Activated CD4-positive, alpha-beta memory T cell treated with anti-CD3 and anti-CD28 coated beads, Interleukin-2, amount 10 ng/mL, durations not matched to agents 7 days and 5 days (primary cell): ENCODE measurements at places on chromosomes 5 and 9. TPM values are rescaled to one million over a fixed set of nuclear protein-coding genes. Genes with fewer than 3 reads are reported as not detected.

DNA sequence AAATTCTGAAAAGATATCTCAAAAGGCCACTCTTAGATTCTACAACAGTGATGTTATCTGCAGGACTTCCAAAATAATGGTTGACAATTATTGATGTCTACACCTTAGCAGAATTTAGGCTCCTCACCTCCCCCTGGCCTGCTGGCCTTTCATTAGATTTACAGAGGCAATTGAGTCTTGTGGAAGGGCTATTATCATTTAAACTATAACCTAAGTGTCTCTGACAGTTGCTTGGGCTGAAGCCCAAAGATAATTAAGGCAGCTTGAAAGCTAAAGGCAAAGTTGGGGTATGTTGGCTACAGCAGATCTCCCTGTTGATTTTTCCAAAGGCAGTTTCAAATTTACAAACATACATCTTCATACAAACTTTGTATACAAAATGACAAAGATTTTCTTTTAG, 912.3 kb downstream of the TAF11L14 start:
- DNase-seq, result no peak
- H3K36me3 ChIP-seq, result no peaks in the 10 kb centered on the region
- H3K27ac ChIP-seq, result no peak overlapping the region
- H3K27me3 ChIP-seq, result no peaks in the 10 kb centered on the region

- DNase-seq, result peak; percentile 84
- H3K27ac ChIP-seq, result peak within 1 kb of the TSS; percentile 82
- peaks cover 17% of the 10 kb centered on the region for H3K4me1 ChIP-seq
- H3K36me3 ChIP-seq, result peaks cover 12% of the 10 kb centered on the region
- H3K4me3 ChIP-seq, result peak within 1 kb of the TSS; percentile 90
These were observed at the start of gene PRXL2C for GRCh38 chr9:96655198-96655851. TSS of gene PRXL2C (minus strand) at chr9:96655317. CDS start at chr9:96655281, 36 bp downstream.

- H3K4me3 ChIP-seq, result no peak overlapping the region
- H3K27ac ChIP-seq, result no peak overlapping the region
- peaks cover 2% of the 10 kb centered on the region for H3K4me1 ChIP-seq
- peaks cover 22% of the 10 kb centered on the region for H3K27me3 ChIP-seq
- no peak for DNase-seq
- no peaks in the 10 kb centered on the region for H3K36me3 ChIP-seq
These were observed 15.5 kb upstream of the SOWAHA start for GRCh38 chr5:132797651-132798050.

Gene PFN3
- total RNA-seq, result not detected

DNA sequence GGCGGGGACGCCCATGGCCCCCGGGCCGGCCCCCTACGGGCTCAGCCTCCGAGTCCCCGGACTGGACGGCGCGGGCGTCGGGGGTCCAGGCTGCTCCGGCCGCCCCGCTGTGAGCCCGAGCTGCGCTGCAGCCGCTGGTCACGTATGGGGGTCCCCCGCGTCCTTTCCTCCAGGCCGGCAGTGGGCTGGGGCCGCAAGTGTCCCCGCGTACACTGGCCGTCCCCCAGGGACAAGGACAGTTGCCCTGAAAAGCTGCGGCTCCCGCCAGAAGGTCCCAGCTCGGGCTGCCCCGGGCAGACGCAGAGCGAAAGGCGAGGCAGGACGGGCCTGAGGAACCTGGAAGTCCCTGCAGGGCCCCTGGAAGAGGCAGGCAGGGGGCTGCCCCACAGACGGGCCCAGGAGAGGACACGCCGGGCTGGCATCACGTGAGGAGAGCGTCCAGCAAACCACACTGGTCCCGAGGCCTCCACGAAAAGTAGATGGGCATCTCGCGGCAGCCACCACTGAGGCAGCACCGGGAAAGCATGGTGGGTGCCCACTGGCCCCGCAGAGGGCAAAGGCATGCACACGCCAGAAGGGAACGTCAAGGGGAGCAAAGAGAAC, 3.3 kb upstream of the NKD2 start:
- no peaks in the 10 kb centered on the region for H3K36me3 ChIP-seq
- H3K4me3 ChIP-seq, result no peak overlapping the region
- no peak overlapping the region for H3K27ac ChIP-seq
- no peak for DNase-seq

Gene GRXCR2
- not detected for total RNA-seq

Gene CWC27
- total RNA-seq, result 20.5 TPM

GRCh38 chr9:12884736-12885395, 110.0 kb downstream of the LURAP1L start:
- H3K4me3 ChIP-seq, result no peak overlapping the region
- no peaks in the 10 kb centered on the region for H3K27me3 ChIP-seq
- H3K27ac ChIP-seq, result no peak overlapping the region
- H3K36me3 ChIP-seq, result no peaks in the 10 kb centered on the region
- H3K4me1 ChIP-seq, result no peaks in the 10 kb centered on the region
- no peak for DNase-seq

GRCh38 chr5:1793301-1793740, 6.3 kb downstream of the MRPL36 start:
- no peaks in the 10 kb centered on the region for H3K27me3 ChIP-seq
- H3K27ac ChIP-seq, result peak overlapping the region; percentile 98
- H3K36me3 ChIP-seq, result peaks cover 30% of the 10 kb centered on the region
- H3K4me3 ChIP-seq, result peak overlapping the region; percentile 88

Gene ANKRD20A1
- 3.6 TPM for total RNA-seq

Gene EIF4E1B
- total RNA-seq, result not detected

- peaks cover 10% of the 10 kb centered on the region for H3K36me3 ChIP-seq
- H3K27ac ChIP-seq, result no peak overlapping the region
- DNase-seq, result no peak
- H3K27me3 ChIP-seq, result no peaks in the 10 kb centered on the region
- peaks cover 1% of the 10 kb centered on the region for H3K4me1 ChIP-seq
These were observed 30.6 kb upstream of the SMU1 start for GRCh38 chr9:33106827-33107621.

DNA sequence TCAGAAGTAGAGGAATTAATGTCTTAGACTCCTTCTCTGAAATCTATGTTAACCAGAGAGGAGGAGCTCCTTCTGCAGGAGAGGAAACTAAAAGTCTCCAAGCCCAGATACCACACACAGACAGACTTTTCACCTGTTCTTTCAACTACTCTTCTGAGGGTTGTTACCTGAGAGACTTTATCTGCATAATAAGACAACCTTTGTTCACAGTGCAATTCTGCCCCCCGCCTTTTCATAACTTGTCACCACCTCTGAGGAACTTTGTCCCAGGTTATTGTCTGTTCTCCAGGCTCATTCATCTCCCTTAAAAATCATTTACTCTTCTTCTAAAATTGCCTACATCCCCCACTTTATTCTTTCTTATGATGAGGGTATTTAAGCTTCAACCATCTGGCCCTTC, 9.4 kb upstream of the GALNT10 start:
- H3K27me3 ChIP-seq, result peaks cover 16% of the 10 kb centered on the region
- H3K4me1 ChIP-seq, result peaks cover 21% of the 10 kb centered on the region
- H3K4me3 ChIP-seq, result no peak overlapping the region
- DNase-seq, result no peak
- H3K36me3 ChIP-seq, result no peaks in the 10 kb centered on the region

DNA sequence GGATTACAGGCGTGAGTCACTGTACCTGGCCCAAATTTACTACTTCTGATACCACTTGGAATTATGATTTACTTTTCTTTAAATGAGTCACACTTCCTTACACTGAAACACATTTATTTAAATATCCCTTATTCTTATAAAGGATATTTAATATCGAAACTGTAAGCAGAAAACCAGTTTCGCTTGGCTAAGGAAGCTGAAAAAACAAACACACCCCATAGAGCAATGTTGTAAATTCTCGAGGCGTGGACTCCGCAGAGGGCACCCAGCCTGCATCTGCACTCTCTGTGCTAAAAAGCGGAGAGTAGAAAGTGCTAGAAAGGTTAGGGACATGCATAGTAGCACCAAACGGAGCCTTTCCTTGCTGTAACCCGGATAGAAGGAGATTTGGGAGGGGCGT, 86.5 kb downstream of the HMCN2 start:
- H3K4me1 ChIP-seq, result no peaks in the 10 kb centered on the region
- DNase-seq, result no peak
- no peak overlapping the region for H3K27ac ChIP-seq
- no peaks in the 10 kb centered on the region for H3K36me3 ChIP-seq

Gene PCDHB2
- total RNA-seq, result not detected

DNA sequence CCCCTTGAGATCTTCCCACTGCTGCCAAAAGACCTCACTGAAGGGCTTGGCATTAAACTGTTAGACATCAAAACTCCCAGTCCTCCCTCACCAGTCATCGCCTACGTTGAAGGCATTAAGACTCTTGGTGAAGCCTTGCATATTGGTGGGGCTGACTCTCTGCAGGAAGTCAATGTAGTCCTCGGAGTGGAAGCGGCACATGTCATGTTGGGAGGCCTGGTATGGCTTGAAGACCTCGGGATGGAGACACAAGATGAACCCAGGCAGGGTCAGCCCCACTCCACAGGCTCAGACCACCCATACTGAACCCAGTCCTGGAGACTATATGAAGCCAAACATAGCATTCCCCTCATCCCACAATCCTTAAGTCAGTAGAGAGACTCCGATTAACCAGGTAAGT, 1.9 kb downstream of the HDAC3 start:
- H3K4me1 ChIP-seq, result peaks cover 45% of the 10 kb centered on the region
- peak overlapping the region; percentile 12 for H3K27ac ChIP-seq
- peak overlapping the region; percentile 93 for H3K4me3 ChIP-seq
- no peak for DNase-seq
- no peaks in the 10 kb centered on the region for H3K27me3 ChIP-seq

DNA sequence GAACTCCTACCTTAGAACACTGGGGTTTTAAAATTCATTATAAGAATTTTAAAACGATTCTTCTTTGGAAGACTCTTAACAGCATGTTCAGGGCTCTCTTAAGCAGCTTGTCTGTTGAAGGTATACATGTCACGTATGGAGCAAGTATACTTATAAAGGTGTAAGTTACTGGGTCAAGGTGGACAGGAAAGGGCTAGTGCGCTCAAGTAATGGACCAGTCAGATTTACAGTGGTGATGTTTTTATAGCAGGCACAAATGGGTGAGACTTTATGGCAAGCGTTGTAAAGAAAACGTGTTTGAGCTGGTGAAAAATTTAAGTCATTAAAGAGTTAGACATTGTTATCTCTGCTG, 7.9 kb downstream of the SLC44A1 start:
- peaks cover 5% of the 10 kb centered on the region for H3K4me1 ChIP-seq
- no peaks in the 10 kb centered on the region for H3K36me3 ChIP-seq
- no peak for DNase-seq
- peaks cover 11% of the 10 kb centered on the region for H3K27me3 ChIP-seq

DNA sequence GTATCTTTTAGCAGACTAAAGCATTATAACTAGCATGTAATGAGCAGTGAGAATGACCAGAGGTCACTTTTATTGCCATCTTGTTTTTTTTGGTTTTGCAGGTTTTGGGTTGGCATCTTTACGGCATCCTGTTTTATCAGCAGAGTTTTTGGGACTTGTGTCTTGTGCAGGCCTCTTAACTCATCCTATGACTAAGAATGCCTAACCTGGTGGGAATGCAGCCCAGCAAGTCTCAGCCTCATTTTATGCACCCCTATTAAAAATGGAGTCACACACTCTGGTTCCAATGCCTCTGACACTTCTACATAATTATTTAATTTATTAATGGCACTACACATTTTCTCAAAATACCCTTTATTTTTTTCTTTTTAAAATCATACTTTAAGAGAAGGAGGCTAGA, 726.5 kb upstream of the RIOK2 start:
- H3K27me3 ChIP-seq, result no peaks in the 10 kb centered on the region
- H3K4me3 ChIP-seq, result no peak overlapping the region

DNA sequence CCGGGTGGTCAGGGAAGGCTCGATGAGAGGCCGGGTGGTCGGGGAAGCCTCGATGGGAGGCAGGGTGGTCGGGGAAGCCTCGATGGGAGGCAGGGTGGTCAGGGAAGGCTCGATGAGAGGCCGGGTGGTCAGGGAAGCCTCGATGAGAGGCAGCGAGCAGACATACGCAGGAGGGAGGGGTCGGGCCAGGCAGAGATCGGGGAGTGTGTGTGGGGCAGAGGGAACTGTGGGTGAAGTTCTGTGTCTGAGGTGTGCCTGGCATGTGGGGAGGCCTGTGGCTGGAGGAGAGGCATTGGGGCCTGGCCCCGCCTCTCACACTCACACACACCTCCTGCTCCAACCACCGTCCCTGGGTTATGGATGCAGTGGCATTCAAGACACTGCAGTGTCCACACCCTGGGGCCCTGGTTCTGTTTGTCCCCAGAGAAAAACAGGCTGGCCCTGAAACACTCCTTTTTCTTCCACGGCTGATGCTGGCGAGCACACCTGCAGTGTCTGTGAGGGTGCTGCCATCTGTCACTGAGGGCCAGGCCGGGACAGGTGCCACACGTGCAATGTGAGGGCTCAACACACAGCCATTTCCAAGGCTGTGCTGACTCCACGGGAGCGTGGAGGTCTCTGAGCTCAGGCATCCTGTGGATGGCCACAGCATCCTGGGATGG, 6.5 kb upstream of the PLEKHG4B start:
- peaks cover 7% of the 10 kb centered on the region for H3K36me3 ChIP-seq
- DNase-seq, result no peak
- peaks cover 2% of the 10 kb centered on the region for H3K4me1 ChIP-seq
- peaks cover 18% of the 10 kb centered on the region for H3K27me3 ChIP-seq
- no peak overlapping the region for H3K27ac ChIP-seq

DNA sequence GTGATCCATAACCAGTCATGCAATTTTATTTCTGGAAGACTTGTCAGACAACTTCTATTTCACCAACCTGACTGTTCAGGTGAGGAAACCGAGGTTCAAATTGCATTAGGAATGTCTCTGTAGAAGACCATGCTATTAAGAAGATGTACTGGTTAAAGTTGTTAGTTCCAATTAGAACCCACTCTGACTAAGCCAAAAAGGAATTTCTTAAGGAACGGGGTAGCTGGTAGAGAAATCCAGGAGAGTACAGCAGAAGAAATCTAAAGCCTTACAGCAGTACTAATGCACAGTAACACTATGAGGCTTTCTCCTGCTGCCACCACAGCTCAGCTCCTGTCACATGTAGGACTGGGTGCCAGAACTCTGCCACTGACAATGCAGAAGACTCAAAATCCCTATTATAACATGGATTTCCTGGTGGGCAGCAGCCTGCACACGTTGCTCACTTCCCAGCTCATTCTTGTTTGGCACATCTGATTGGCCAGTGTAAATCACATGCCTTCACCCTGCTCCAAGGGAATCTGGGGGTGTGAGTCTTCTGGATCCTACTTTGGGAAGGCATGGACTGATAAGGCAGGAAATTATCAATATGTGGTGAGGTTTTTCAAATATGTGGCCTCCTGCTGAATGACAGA, 37.1 kb downstream of the CAST start:
- H3K27me3 ChIP-seq, result no peaks in the 10 kb centered on the region
- no peak overlapping the region for H3K4me3 ChIP-seq
- H3K27ac ChIP-seq, result no peak overlapping the region
- no peak for DNase-seq
- H3K4me1 ChIP-seq, result peaks cover 35% of the 10 kb centered on the region

DNA sequence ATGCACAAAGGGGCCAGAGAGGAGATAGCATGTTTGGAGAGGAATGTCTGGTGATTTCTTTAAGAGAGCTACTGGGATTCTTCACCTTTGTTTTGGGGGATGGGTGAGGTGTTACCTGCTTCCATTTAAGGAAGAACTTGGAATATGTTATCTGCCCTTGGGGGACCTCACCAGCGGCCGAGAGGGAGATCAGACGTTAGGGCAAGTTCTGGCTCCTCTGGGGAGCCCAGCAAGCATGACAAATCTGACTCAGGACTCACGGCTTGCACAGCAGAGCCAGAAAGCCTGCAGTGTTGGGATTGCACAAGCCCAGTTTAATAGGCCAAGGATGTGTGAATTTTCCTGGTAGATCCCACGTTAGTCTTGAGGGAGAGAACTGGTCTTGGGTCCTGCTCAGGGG, 40.3 kb downstream of the SLC28A3 start:
- no peaks in the 10 kb centered on the region for H3K27me3 ChIP-seq
- DNase-seq, result no peak
- H3K4me3 ChIP-seq, result no peak overlapping the region
- no peaks in the 10 kb centered on the region for H3K36me3 ChIP-seq
- H3K27ac ChIP-seq, result no peak overlapping the region
- peaks cover 25% of the 10 kb centered on the region for H3K4me1 ChIP-seq
